Amniotic epithelial cell (primary cell): ENCODE measurements at places on chromosomes 12 and 14.

DNA sequence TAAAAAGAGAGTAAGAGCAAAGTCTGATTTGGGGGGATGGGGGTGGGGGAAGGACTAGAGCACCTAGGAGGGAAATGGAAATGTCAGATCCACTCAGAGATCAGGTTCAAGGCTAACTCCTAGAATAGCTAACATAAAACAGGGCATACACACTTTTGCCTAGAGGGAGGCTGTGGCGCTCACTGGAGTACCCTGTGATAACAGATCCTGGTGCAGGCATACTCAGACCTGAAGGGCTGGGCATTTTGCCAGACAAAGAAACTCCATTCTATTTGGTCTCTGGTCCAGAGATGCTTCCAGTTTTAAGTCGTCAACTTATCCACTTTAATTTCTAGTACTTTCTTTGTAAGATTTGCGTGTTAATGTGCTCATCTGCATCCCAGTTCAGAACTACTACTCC lies 5.8 kb downstream of the CTDSP2 start:
- DNase-seq: peak; percentile 59

DNA sequence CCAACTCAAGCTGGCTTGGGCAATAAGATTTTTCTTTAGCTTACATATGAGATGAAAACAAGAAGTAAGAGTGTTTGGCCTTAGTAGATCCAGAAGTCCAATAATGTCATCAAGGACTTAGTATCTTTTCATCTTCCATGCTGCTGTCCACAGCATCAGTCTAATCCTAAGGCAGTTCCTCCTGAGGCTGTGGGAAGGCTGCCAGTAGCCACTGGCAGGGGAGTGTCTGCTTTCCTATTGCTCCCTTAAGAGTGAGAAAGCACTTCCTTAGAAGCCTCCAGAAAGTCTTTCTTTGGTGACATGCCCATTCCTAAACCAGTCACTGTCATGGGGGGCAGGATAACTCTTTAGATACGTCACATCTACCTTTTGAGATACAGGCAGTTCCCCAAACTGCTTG lies 317.7 kb downstream of the BMP4 start:
- peak; percentile 21 for DNase-seq

- DNase-seq: no peak
These were observed 113.4 kb downstream of the CAPZA3 start for GRCh38 chr12:18851271-18851670.

GRCh38 chr14:101123618-101124510 lies 220.3 kb upstream of the RTL1 start:
- no peak for DNase-seq

DNA sequence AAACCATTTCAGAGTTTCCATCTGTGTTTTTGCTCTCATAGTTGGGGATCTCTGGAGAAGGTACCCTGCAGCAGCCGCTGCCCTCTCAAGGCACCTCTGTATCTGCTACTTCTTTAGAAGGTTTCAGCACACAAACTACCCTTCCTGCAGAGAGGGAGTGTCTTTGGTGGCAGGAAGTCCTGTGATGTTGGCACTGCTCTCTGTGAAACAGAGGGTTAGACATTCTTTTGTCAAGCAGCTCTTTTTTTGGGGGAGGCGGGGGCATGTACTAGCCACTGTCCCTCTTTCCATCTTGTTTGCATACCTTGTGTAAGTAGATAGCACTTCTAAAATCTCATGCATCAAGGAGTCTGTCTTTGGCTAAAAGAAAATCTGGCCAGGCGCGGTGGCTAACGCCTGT lies 352.6 kb downstream of the BMP4 start:
- DNase-seq: no peak

DNA sequence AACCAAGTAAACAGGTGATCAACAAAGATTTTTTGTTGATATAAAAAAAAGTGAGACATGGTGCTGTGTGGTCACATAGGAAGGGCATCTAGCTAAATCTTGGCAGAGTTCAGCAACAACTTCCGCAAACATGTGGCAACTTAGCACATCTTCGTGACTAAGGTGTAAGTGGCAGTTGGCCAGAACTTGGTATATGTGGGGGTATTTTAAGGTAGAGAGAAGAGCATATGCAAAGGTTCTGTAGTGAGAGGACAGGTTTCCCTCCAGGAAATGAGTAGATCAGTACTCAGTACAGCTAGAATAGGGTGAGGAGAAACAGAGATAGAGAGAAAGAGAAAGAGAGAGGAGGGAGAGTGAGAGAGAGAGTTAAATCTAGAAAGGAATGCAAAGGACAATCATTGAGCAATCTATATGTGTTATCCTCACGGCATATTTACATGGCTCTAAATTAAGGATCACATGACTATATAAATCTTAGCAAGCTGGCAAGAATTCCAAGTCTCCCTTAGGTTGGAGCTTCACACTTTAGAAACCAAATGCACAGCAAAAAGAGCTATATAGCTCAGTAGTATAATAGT lies 227.7 kb upstream of the HMGA2 start:
- DNase-seq: peak; percentile 75

- peak; percentile 61 for DNase-seq
These were observed 17.9 kb upstream of the PTGR2 start for GRCh38 chr14:73833530-73834260.

DNA sequence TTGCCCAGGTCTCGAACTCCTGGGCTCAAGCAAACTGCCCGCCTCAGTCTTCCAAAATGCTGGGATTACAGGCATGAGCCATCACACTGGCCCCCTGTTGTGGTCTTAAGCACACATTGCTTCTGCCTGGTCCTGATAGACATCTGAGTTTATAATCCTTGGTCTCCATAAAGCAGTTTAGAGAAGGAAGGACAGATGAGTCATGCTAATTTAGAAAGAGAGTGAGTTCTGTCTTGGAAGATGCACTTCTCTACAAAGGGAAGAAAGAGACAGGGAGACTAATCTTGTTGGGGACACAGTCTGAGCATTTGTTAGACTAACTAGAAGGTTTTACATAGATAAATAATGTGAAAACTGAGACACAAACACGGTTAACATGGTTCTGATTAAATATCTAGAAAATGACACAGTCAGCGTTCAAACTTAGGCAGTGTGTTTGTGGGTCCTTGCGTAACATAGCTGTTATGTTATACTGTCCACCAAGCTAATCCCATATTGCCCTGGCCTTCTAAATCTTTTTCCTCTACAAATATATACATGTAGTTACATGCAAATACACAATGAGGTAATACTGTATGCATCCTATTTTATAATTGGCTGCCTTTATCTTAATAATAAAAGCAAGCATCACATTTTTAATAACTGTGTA lies 31.0 kb downstream of the SAMD4A start:
- peak; percentile 71 for DNase-seq

DNA sequence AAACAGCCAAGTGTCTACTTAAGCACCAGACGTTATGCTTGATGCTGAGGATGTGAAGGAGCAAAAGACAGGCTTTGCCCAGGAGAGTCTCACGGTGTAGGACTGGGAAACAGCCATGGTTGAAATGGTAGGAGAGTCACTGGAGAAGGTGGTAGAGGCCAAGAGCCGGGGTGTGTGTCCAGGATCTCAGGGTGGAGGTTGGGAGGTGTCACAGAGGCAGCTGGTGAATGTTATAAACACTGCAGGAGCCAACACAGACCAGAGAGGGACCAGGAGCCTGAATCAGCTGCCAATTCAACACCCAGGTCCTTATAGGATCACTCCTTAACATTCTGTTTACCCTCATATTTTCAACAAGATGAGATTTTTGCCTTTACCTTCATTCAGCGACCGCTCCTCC lies 7.5 kb downstream of the NID2 start:
- DNase-seq: no peak

DNA sequence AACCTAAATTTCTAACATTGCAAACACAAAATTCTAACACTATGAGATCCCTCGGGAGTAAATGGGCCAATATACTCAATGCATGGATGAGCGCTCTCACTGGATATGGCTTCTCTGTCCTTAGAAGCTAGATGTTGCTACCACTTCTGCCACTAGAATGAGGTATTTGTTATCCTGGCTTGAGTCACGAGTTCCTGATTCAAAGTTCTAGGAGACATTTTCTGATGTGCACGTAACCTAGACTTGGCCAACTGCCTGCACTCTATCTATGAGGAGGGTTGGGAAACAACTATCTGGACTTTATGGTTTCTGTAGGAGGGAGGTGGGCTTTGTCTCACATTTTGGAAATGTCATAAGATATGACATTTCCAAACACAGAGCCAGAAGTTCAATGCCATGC lies 37.6 kb downstream of the FERMT2 start:
- DNase-seq: peak; percentile 79

DNA sequence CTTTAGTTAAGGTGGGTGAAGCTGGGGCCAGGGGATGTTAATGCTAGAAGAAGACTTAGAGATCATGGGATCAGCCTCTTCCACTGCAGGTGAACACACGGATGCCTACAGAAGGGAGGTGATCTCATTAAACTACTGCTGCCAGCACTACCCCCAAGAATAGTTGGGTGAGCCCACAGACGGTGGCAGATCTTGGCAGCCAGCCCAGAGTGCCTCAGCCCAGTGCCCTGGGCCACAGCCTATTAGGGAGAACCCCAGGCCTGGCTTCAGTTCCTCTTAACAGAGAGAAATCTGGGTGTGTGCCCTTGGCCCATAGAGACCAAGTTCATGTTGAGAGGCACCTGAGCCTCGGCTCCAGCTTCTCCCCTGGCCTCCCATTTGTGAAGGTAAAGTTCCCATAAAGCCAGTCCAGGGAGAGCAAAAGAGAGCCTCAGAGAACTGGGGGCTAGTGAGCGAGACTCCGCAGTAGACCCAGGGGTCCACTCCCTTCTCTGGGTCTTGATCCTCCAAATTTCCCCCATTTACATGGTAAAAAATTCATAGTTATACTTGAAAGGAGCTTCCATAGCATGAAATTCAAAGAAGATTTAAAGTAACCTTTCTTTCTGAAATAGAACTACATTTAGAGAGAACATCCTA lies 125.0 kb upstream of the CCND2 start:
- DNase-seq: no peak

DNA sequence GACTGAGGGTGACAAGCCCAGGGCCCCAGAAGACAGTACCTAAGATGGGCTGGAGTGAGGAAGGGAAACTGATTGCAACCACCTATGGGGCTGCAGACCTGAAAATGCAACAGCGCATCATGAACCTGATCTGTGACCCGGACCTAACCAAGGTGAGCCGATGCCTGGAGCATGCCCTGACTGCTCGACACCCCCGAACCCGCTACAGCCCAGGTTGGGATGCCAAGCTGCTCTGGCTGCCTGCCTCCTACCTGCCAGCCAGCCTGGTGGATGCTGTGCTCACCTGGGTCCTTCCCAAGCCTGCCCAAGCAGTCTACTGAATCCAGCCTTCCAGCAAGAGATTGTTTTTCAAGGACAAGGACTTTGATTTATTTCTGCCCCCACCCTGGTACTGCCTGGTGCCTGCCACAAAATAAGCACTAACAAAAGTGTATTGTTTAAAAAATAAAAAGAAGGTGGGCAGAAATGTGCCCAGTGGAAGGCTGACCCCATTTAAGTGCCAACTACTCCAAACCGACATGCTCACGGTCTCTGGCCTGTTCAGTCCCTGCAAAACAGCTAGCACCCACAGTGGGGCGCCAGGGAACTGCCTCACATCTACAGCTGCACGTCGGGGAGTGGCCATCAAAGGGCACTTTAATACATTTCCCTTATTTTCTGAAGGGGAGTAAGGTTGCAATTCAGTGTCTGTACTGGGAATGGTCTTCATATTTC lies 4.2 kb downstream of the RDH5 start:
- DNase-seq: peak; percentile 65

- peak; percentile 29 for DNase-seq
These were observed 12.8 kb downstream of the LRCOL1 start for GRCh38 chr12:132597333-132598316.
